ENCODE measurements at places on chromosomes 3 and 15. TPM values are rescaled to one million over a fixed set of nuclear protein-coding genes. Genes with fewer than 3 reads are reported as not detected.

Gene CMSS1
- 94.0 TPM for total RNA-seq

Gene TRPM7
- 41.4 TPM for total RNA-seq

Gene HRG
- not detected for total RNA-seq

Gene TMEM207
- total RNA-seq: not detected

Gene PRSS50
- not detected for total RNA-seq

Gene PLCB2
- total RNA-seq: 86.8 TPM

Gene LRRC3B
- total RNA-seq: not detected

Gene CAPN3
- 2.1 TPM for total RNA-seq

Gene ARL14
- total RNA-seq: not detected

Gene FETUB
- not detected for total RNA-seq

Gene PLSCR2
- total RNA-seq: 0.25 TPM

Gene STAB1
- 0.09 TPM for total RNA-seq

Gene PRR23B
- total RNA-seq: not detected

Gene RLBP1
- not detected for total RNA-seq

Gene MNS1
- total RNA-seq: 0.74 TPM

Gene CADM2
- 0.05 TPM for total RNA-seq

Gene LRRN1
- 0.09 TPM for total RNA-seq

Gene GRAMD1C
- total RNA-seq: 0.97 TPM

Gene HYAL1
- not detected for total RNA-seq

Gene KBTBD13
- total RNA-seq: not detected

Gene MYO5C
- total RNA-seq: 0.42 TPM

Gene PLSCR5
- total RNA-seq: not detected

Gene TRIM71
- 0.04 TPM for total RNA-seq

Gene NANOGP8
- not detected for total RNA-seq

Gene RBPMS2
- total RNA-seq: not detected

Gene PDZRN3
- total RNA-seq: not detected

Data from activated CD4-positive, alpha-beta T cell treated with anti-CD3 and anti-CD28 coated beads for 36 hours (primary cell).